ENCODE measurements at places on chromosomes 5 and 9.

DNA sequence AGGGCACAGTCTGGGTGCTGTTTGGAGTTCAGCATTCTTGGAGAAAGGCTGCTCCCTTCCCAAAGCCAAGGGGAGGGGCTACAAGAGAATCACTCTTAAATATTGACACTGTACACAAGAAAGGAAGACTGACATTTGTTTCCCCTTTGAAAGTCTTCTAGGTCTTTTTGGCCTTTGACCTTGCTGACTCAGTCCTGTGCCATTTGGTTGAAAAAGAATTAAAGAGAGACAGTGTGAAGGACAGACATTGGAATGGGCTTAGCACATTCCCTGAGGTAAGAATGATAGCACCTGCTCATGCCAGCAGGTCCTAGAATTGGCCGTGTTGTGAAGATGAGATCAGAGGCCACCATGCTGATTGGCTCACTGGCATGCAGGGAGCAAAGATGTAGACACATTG lies 271.4 kb upstream of the ZNF608 start:
- DNase-seq = no peak

DNA sequence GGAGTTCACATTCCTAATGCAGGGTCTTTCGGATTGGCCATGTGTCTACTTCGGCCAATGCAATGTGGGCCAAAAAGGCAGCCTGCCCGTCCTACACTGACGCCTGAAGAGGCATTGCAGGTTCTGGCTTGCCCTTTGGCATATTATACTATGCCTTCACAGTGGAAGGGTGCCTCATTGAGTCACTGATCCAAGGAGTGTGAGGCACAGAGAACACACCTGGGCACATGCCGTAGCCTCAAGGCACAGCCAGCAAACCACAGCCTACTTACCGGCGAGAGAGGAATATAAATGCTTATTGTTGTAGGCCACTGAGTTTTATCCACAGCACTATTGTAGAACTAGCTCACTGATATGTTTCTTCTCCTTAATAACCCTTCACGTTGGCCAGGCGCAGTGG lies 409.6 kb downstream of the GADD45G start:
- no peak for DNase-seq

GRCh38 chr5:74188351-74189105 lies 452.0 kb downstream of the ENC1 start:
- no peak for DNase-seq

- no peak for DNase-seq
Measured at GRCh38 chr5:178285399-178286225, 53.0 kb upstream of the PHYKPL start.

- DNase-seq = no peak
Measured at GRCh38 chr5:177309351-177310191, 2.1 kb downstream of the MXD3 start.

DNA sequence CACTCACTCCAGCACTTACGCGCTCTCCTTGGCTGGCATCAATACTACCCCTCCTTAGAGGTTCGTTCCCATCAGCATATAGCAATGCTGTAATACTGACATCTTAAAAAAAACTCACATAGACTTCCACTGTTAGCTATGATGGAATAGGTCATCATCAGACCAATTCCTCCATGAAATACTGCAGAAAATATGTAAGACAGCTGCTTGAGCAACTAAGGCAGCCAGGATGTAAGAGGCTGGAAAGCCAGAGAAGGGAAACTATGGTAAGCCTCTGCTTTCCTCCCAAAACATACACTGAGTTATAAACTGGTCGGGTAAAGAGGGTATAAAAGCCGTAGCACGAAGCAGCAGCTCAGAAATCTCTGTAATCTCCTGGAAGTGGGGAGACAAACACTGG lies 33.5 kb downstream of the AUH start:
- DNase-seq = no peak

DNA sequence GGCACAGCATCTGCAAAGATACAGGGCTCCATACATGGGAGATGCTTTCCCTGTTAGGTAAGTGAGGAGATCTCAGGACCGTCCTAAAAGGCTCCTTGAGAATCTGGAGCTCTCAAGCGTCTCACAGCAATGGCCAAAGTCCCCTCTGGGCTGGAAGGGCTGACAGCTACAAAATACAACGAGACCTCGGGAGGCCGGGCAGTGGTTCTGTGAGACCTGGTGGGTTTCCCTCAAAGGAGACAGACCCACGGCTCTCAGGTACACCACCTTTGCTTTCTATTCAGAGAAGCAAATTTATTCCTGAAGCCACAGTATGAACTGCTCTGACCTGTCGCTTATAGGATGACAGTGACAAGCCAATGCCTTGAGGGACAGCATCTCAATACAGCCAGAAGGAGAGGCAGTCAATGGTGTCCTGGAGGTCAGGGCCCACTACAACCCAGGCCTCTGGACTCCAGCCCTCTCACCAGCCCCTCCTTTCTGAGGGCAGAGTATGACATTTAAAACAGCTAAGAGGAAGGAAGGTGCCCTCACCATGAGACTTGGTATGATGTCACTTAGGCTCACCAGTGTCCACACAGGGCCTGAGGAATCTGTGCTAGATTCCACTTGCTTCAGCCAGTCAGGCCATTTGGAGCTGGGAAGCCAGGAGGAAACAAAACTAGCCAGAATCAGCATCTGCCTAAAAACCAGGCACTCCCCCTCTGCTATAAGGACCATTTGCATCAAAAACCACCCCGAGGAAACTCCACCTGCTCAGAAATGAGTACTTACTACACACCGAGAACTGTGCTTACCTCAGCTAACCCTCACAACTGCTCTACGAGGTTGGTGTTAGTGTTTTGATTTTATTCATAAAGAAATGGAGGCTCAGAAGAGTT lies 86.5 kb upstream of the FSTL4 start:
- DNase-seq = no peak

DNA sequence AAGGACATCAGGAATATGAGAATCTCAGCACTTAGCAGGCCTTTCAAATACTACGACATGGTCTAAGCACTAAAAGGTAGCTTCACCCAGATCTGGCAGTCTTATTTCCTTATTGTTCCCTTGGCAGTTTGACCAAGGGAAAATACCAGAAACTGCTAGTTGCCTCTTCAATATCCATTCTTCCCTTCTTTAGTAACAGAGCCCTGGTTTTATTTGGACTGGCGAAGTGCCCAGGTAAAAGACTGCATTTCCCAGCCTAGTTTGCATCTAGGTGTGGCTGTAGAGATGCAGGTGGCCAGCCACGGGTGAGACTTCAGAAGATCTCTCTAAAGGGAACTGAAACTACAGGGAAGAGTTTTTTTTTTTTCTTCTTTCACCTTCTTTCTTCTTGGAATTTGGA lies 21.6 kb downstream of the DMRT2 start:
- no peak for DNase-seq

DNA sequence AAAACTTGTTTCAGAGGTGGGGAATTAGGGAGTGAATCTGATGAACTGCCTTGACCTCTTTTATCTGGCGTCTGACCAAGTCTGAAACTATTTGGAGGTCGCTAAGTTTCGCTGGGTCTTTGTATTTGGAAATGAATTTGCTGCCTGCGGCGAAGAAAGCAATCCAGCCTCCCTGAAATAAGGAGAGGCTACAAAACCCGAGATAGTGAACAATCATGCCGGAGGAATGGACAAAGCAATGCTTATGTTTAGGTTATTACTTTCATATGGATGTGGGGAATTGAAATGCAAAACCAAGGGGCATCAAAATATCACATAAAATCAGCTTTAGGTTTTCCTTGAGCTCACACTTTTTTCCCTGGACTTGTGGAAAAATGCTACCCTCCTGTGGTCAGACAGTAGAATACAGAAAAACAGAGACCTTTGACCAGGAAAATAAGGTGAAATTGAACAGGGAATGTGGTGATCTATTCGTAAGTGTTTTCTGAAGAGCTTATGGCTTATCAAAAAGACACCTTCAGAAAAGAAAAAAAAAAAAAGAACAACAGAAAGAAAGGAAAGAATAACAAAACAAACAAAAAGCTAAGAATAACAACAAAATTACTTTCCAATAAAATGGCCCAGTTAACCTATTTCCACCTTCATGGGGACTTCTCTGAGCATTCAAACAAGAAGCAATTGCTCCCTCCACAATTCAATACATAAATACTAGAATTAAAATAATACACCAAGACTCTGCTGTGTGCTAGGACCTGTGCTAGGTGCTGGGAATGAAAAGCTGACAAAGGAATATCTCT lies 68.6 kb upstream of the DPYSL3 start:
- DNase-seq = no peak

DNA sequence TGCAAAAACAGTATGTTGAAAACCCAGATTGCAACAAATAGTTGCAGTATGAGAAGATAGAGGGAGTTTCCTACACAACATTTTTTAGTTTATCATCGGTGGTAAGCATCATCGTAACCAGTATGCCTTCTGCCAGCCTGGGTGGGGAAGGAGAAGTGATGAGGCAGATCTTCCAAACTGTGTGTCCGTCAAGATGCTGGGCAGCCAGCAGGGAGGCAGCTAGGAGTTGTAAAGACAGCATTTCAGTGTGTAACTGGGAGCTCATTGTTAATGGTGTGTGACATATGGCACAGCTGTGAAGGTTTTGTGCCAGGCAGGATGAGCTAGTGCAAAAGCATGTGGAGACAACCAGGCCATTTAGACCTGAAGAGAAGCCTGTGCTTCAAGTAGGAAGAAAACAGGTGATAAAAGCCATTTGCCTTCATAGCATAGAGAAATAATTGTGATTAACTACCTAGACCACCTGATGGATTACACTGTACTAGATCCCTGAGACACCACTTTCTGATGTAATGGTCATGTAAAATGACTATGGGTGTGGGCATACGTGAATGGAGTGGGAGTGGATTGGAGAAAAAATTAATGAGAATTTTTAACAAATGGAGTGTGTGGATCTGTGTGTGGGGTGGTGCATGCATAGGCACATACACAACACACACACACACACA lies 347.0 kb upstream of the ADAMTSL1 start:
- DNase-seq = no peak

DNA sequence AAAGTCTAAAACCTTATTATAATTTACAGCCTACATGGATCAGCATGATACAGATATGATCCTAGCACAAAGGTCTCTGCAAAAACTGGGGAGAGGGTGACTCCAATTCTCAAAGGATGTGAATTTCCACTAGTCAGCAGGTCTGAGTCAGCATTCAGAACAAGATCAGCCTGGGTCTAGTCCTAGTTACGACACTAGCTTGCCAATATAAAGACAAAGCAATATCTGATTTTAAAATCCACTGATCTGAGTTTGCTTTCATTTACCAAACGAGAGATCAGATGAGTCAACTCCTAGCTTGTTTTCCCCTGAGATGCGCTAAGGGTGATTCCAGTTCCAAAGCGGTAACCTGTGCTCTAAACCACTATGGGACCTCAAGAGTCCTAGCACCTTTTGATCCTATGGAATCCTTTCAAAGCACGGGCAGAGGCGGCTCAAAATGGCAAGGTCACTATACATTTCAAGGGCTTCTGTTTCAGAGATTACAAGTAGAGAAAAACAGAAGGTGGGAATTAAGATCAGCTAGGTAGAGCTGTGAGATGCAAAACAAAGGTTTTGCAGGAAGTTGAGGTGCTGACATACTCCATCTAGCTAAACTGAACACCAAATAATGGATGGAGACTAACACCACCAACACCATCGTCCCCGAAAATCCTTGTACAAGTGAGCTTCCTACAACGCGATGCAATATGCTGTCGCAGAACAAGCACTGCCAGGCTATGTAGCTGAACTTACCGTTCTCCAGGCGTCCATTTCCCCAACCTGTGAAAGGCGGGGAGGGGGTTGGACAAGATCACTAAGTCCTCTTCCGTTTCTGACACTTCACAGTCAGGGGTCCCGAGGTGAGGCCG lies 906 bp downstream of the SLC25A51 start:
- DNase-seq = no peak

DNA sequence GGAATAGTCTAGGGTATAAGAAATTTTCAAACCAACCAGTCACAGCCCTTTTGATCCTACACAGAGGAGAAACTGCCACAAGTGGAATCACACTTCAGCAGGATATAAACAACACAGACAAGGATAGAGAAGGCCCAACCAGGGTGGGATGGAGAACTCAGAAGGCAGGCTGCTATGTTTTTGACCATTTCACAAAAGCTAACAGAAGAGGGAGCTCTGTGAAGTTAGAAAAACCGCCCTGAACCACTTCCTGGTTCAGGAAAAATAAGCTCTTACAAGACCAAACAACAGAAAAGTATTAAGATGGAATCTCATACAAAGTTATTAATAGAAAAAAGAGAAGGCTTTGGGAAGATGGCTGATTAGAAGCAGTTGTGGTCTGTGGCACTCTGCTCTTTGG lies 960 bp upstream of the IFNB1 start:
- no peak for DNase-seq

- no peak for DNase-seq
Measured at GRCh38 chr5:175340180-175340579, 103.8 kb downstream of the DRD1 start.

DNA sequence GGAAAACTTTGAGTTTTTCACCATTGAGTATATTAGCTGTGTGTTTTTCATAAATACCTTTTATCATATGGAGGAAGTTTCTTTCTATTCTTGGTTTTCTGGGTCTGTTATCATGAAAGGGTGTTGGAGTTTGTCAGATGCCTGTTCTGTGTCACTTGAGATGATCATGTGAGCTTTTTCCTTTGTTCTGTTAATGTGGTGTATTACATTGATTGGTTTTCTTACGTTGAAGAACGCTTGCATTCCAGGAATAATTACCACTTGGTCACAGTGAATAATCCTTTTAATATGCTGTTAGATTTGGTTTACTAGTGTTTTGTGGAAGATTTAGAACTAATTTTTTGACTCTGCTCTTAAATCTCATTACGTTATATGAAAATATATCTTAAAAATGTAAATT lies 7.8 kb downstream of the PLEKHG4B start:
- DNase-seq = no peak

GRCh38 chr5:96778409-96778808 lies 29.3 kb downstream of the ERAP1 start:
- DNase-seq = no peak

DNA sequence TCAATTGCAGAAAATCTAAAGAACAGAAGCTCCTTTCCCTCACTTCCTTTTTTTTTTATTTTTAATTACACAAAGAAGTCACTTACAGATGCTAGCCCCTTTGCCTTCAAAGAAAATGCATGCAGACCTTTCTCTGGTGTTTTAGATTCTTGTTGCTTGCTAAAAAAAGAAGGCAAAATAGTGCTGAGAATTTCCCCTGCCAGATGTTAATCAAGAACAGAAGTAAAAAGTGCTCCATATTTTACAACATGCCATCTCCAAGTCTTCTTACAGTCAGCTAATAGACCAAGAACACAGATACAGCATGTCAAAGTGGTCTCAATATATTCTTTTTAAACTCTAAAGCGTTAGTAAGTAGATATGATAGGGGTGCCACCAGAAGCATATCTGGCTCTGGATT lies 142.8 kb upstream of the RGMB start:
- DNase-seq = no peak

- no peak for DNase-seq
Measured at GRCh38 chr9:33350310-33350709, 52.1 kb downstream of the AQP7 start.

- no peak for DNase-seq
Measured at GRCh38 chr9:69170231-69170630, 3.8 kb upstream of the TJP2 start.

GRCh38 chr5:39240750-39241149 lies 21.4 kb upstream of the FYB1 start:
- DNase-seq = no peak

- DNase-seq = no peak
Measured at GRCh38 chr5:60978968-60979367, 34.0 kb downstream of the NDUFAF2 start.

- DNase-seq = no peak
Measured at GRCh38 chr5:13591621-13592020, 352.9 kb downstream of the DNAH5 start.

All from activated CD8-positive, alpha-beta memory T cell treated with anti-CD3 and anti-CD28 coated beads for 4 hours (primary cell).